ENCODE measurements at places on chromosomes 1 and 21. TPM values are rescaled to one million over a fixed set of nuclear protein-coding genes. Genes with fewer than 3 reads are reported as not detected.

GRCh38 chr1:107912656-107913055 lies 52.3 kb downstream of the VAV3 start:
- DNase-seq: no peak

CGN gene
- total RNA-seq: 0.19 TPM

DNA sequence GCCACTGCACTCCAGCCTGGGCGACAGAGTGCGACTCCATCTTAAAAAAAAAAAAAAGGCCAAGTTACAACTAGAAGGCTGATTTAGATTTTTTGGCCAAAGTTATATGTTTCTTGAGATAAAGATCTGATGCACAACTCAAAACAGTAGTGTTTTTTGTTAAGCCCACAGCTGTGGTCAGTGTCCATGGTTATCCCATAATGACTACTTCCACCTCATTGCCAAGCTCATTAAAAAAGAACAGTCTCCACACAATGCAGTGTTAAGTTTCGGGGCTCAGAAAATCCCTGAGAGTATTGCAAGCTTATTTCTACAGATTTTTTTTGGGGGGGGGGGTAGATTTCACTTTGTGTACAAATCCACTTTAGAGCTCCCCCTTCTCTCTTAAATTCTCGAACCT lies 120.5 kb downstream of the RUNX1 start:
- DNase-seq: no peak

DNA sequence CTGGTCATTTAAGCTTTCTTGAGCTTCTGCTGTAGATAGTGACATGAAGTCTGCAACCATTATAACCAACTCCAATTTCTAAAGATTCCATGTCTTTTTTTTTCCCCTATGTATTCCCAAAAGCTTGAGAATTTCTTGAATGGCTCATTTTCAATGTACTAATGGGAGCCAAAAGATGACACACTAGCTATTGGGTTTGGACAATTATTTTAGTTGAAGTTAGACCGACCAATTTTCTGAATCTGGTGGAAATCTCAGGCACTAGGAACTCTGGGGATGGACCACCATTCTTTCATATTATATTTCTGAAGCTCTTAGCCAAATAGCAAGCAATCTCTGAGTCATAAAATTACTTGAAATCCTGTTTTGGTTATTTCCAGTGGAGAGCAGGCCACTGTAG lies 617.4 kb upstream of the ADAMTS5 start:
- no peak for DNase-seq

GRCh38 chr1:41784531-41785274 lies 134.0 kb downstream of the HIVEP3 start:
- no peak for DNase-seq

DNA sequence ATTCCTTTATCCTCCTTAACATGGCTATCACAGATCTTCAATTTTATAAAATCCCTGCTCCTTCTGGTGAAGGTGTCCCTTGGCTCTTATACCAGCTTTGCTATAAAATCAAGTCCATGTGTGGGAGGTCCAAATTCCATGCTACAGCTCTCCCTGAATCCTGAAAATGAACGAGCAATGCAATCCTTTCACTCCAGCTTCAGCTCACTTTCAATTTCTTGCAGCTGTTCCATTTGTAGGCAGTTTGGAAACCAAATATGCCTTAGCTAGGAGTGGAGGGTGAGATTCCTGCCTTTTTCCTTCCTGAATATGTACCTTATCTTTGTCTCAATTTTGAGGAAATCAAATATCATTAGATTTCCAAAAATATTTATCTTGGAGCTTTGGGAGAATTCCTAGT lies 402.6 kb downstream of the TTLL7 start:
- DNase-seq: no peak

WDR4 gene
- 8.6 TPM for total RNA-seq

DNA sequence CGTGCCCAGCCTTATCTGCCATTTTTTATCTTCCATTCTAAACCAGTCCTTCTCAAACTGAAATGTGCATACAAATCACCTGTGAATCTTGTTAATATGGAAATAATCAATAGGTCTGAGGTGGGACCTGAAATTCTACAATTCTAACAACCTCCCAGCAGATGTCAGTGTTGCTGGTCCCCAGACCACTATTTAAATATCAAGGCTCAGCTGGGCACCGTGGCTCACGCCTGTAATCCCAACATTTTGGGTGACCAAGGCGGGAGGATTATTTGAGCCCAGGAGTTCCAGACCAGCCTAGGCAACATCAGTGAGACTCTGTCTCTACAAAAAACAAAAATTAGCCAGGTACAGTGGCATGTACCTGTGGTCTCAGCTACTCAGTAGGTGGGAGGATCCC lies 4.1 kb downstream of the UQCRHL start:
- no peak for DNase-seq

SH2D5 gene
- not detected for total RNA-seq

DNA sequence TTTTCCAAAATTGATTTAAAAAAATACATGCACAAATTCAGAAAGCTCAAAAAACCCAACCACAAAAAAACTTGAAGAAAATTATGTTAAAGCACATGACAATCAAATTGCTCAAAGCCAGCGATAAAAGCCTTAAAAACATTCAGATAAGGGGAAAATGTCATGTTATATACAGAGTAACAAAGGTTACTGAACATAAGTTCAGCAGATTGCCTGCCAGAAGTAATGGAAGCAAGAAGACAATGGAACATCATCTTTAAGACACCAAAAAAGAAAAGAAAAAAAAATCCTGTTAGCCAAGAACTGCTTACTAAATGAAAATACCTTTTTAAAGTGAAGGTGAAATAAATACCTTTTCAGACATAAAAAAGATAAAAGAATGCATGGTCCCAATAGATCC lies 147.2 kb upstream of the SGIP1 start:
- DNase-seq: no peak

AKR7A2 gene
- total RNA-seq: 33.5 TPM

GRCh38 chr1:188877668-188878067 lies 1600.0 kb downstream of the BRINP3 start:
- no peak for DNase-seq

- no peak for DNase-seq
Measured at GRCh38 chr1:114755006-114755931, 2.5 kb downstream of the CSDE1 start.

HPDL gene
- total RNA-seq: not detected

DNA sequence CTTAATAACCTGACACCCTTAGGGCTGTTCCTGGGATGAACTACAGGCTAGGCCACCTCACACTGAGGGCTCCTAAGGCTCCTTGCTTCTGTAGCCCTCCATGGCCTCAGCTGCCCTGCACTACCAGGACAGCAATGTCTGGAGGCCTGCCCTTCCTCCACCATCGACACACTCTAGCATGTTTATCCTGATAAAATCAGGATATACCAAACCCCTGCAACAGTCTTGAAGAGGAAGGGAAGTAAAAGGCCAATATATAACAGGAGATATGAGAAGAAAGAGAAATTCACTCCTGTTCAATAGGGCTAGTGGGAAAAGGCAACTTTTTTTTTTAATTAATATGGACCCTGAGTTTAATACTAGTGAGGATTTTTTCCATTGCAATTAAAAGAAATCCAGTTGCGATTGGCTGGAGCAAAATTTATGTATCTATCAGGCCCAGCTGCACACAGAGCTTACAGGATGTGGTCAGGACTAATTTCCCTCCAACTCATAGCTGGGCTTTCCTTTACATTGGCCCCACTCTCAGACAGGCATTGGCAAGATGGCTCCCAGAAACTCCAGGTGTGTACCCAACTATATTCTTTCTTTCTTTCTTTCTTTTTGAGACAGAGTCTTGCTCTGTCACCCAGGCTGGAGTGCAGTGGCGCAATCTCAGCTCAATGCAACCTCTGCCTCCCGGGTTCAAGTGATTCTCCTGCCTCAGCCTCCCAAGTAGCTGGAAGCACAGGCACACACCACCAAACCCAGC lies 13.5 kb upstream of the ATP2B4 start:
- DNase-seq: no peak

DNA sequence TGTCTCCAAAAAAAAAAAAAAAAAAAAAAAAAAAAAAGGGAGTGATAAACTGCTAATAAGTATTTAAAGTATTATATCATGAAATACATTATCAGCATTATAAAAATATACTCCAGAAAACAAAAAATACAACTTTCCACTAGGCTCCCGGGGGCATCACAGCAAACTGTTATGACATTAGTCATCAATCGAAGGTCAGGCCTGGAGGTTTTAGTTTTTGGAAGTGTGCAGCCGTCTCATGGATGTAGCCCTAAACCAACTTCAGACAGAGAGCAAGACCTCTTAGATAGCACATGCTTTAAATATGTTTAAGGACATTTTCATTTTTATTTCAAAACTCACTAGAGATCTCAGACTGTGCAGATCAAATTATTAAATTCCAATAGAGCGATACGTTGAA lies 106.3 kb downstream of the RERE start:
- DNase-seq: no peak

- no peak for DNase-seq
Measured at GRCh38 chr1:8113262-8114220, 87.4 kb upstream of the ERRFI1 start.

DNA sequence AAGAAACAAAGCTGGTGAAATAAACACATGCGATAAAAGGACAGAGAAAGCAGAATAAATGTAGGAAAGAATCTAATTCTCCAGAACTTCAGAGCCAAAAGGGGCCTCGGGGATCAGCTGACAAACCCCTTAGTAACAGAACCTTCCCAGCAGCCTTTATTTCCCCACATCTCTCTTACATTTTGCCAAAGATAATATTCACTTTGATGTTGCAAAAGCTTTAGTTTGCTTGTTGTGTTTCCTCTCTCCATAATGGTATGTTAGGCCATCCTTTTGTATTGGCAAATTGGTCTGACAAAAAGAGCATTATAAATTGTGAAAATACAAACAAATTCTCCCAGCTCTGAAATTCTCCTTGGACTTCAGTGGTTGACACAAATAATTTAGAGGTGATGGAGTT lies 54.9 kb downstream of the OPTC start:
- no peak for DNase-seq

GRCh38 chr1:175405766-175406165 lies 213.2 kb upstream of the KIAA0040 start:
- no peak for DNase-seq

- no peak for DNase-seq
Measured at GRCh38 chr1:36083635-36084496, at the start of gene TEKT2. TSS of gene TEKT2 (plus strand) at chr1:36084094. CDS start at chr1:36084922, 828 bp downstream.

All from cardiac septum (tissue), 1 donor.